ENCODE measurements at places on chromosomes 1 and 21.

- no peak for DNase-seq
Measured at GRCh38 chr1:236604905-236605806, 840 bp upstream of the HEATR1 start.

GRCh38 chr1:32701951-32702598, 495 bp downstream of the SYNC start:
- peak; percentile 69 for DNase-seq

DNA sequence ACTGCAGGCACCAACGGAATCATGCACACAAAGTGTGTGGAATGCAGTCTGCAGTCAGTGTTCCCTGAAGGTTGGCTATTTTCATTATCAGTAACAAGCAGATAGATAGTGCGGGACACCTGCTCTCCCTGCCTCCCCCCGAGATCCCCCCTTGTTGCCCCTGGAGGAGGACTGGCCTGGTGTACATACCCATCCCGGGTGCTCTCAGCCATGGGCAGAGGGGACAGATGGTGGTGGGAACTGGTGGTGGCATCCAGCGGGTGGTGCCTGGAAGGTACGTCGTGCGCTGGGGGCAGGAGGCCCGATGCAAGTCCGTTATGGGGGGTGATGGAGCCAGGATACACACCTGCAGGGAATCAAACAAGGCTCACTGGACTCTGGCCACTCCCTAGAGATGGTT, 55.2 kb downstream of the DMRTB1 start:
- no peak for DNase-seq

DNA sequence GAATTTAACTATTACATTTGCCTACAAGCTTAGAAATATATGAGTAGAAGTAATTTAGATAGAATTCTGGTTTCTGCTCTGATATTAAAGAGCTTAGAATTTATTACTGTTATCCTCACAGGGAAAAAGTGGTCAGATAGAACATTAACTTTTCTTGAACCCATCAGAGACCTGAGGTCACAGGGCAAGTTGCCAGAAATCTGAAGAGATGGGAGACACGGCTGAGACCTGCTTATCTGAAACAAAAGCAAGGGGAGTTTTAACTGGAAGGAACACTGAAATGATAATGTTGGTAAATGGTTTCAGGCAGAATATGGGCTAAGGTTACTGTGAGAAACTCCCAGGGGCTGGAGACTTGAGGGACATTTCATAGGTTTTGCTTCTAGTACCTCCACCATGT, 28.0 kb upstream of the USP25 start:
- DNase-seq = no peak
